ENCODE measurements at places on chromosomes 1 and 21.

- no peak for DNase-seq
Observed at GRCh38 chr21:38148046-38148445, 108.7 kb upstream of the KCNJ15 start.

GRCh38 chr1:3331564-3331963, 122.9 kb upstream of the ARHGEF16 start:
- no peak for DNase-seq

GRCh38 chr1:71920556-71920955, 361.8 kb downstream of the NEGR1 start:
- no peak for DNase-seq

GRCh38 chr1:174039027-174039426, 16.9 kb upstream of the RC3H1 start:
- DNase-seq: no peak

GRCh38 chr1:6269296-6269695, 8.4 kb upstream of the GPR153 start:
- no peak for DNase-seq

DNA sequence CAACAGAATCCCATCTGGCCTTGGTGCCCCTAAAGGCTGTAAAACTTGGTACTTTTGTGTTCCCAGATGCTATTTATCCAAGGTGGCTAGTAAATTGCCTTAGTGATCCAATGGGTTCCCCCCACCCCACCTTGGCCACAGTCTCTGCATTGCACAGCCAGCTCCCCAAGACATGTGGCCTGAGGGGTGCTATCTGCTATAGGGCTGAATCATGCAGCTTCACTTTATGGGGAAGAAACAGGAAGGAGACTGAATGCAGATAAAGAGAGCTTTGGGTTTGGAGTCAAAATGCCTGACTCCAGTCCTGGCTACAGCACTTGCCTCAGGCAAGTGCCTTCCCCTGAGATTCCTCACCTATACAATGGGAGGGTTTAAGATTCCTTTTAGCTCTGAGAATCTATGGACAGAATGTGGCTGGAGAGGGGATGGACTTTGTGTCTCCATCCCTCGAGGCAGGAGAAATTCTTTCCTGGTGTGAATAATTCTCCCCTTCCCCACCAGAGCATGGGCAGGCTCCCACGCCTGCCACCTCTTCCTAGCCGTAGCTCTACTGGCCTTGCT, 6.5 kb downstream of the RHEX start:
- no peak for DNase-seq

GRCh38 chr1:174110053-174110452, 49.3 kb upstream of the RABGAP1L start:
- DNase-seq: no peak

DNA sequence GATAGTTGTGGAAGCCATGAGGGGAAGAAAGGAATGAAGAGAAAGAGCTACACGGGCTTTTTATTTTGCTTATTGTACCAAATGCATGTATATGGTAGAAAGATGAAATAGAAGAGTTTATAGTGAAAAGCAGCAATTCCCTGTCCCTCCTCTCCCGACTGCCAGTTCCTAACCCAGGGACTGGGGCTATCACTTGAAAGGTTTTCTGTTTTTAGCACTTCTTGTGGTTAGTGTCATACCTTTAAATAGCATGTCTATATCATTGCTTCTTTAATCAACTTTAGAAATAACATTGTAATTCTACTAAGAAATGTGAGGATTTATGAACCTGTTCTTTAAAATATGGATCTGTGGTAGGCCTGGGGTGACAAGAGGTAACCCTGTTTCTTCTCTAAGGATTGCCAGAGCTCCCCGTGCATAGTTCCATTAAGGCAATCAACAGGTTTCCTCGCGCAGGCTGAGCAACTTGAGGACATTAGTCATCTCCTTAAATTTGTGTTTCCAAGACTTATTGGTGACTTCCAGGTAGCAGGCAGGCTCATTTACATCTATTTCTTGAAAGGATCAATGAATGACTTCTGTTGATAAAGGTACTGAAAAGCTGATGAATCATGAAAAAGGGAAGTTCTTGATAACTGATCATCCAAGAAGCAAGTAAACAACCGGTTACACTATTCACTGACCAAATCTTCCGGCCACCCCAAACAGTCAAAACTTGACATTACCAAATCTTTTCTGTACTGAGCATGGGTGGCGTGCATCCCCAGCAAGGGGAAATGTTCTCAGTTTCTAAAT, 37.8 kb upstream of the S1PR1 start:
- no peak for DNase-seq

DNA sequence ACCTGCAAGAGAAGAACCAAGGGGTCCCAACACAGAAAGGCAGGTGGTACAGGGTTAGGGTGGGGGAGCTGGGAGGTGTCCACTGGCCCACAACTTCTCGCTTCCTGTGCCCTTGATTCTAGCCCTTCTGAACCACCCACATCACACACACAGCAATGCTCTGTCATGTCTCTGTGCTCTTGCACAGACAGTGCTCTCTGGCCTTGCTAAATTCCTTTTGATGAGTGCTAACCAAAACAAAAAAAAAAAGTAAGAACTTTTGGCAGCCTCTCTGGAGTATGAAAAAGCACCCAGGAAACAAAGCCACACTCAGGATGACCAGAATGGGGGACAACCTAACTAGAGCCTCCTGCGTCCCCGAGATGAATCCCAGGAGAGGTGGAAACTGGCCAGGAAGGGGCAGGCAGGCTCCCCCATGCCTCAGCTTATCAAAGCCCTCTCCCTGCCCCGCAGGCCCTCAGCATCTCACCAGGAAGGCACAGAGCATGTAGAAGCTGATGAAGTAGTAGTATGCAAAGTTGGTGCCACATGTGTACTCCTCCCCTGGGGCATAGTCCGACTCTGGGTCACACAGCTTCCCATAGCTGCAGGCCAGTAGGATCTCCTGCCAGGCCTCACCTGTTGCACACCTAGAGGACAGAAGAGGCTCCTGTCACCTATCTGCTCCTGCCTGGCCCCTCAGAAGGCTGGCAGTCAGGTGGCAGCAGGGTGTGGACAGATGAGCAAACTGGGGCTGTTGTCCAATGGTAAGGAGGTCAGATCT, 27.2 kb upstream of the KIF21B start:
- DNase-seq: no peak

DNA sequence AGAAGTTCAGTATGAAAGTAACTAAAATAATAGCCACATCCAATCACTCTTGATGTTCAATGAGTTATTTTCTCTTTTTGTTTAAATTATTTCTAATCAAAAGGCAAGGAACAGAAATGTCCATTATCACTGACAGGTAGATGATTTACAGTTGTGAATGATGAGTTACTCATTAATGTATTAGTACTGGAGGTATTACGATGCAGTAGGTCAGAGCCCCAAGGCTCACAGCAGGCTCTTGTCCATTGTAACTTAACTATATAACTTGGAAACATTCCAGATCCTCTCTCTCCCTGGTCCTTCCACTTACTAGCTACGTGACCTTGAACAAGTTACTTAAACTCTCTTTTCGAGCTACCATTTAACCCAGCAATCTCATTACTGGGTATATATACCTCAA, 39.5 kb downstream of the CRB1 start:
- no peak for DNase-seq

DNA sequence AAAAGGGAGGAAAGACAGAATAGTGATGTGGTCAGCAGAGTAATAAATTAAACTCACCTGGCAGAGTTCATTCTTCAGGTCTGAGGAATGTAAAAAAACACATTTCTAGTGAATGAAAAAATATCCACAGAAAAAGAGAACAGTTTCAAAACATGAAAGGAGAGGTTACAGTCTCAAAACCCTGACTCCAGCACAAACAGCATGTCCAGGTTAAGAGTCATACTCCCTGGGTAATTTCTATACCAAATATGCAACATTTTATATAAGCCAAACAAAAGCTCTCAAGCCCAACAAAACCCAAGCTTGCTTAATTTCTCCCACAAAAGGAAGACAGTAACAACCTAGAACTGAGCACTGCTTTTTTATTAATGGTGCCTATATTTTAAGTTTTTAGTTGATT, 173.0 kb downstream of the NTMT2 start:
- DNase-seq: no peak

- no peak for DNase-seq
Observed at GRCh38 chr1:86618358-86618757, 71.5 kb downstream of the CLCA4 start.

DNA sequence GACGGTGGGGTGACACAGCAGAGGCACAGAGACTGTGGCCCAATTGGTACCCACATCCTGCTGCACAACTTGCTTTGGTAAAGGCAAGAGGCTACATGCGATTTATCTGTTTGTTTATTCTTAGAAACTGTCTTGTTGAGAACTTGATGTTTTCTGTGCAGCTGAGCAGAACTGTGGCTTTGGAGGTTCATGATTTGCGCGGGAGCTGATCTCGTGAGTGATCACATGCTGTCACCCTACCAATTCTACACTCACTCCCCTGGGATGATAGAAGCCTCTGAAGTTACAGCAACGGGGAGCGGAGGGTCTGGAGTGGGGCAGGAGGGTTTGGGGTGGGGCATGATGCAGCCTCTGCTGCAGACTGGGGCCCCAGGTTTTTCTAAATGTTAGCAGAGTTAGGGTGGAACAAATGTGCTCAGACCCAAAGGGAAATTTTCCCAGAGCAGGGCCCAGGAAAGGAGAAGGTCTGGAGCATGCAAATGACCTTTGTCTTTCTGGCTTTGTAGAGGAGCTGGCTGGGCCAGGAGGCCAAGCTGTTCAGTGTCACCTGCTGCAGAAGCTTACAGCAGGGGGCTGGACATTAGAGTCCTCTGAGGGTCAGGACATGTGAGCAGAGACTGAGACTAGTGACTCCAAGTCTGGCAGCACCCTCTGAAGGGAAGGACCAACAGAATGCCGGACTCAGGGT, 83.6 kb downstream of the GRIK3 start:
- DNase-seq: no peak

- no peak for DNase-seq
Observed at GRCh38 chr1:71738910-71739309, 543.4 kb downstream of the NEGR1 start.

GRCh38 chr1:164796916-164797315, 237.9 kb downstream of the PBX1 start:
- no peak for DNase-seq

GRCh38 chr1:174769961-174770549, 229.7 kb upstream of the CACYBP start:
- DNase-seq: no peak

- no peak for DNase-seq
Observed at GRCh38 chr1:205263580-205264190, 35.9 kb downstream of the TMCC2 start.

- DNase-seq: no peak
Observed at GRCh38 chr21:43304621-43305335, 122.2 kb downstream of the SIK1 start.

- DNase-seq: no peak
Observed at GRCh38 chr21:42496839-42497202, 797 bp upstream of the RSPH1 start.

- DNase-seq: no peak
Observed at GRCh38 chr1:38113159-38113666, 66.6 kb upstream of the POU3F1 start.

DNA sequence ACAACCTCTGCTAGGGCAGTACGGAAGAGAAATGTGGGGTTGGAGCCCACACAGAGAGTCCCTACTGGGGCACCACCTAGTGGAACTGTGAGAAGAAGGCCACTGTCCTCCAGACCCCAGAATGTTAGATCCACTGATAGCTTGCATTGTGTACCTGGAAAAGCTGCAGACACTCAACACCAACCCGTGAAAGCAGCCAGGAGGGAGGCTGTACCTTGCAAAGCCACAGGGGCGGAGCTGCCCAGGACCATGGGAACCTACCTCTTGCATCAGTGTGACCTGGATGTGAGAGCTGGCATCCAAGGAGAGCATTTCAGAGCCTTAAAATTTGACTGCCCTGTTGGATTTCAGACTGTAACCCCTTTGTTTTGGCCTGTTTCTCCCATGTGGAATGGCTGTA, 85.5 kb downstream of the USP25 start:
- DNase-seq: no peak

DNA sequence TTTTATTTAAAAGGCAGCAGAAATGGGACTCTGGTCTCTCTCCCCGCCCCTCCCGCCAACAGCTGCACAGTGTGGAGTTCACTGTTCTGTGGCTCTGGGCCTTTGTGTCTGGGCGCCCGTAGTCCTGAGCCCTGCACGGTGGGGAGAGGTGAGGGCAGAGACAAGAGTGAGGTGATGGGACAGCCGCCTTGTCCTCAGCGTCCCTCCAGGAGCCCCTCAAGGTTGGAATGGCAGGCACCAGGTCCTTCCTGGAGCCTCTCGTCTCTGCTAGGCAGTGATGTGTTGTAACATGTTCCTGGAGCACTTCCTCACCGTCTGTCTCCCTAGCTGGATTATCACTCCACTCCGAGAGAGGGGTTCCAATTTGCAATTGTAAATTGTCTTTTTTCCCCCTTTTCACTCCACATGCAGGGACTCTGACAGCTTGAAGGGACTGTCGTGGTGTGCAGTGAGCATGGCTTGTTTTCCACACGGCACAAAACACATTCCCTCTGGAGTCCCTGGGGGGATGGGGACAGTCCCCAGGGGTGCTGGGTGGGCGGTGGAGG, 44.6 kb upstream of the C1orf174 start:
- no peak for DNase-seq

GRCh38 chr1:66932291-66932690, 7.5 kb downstream of the MIER1 start:
- no peak for DNase-seq

DNA sequence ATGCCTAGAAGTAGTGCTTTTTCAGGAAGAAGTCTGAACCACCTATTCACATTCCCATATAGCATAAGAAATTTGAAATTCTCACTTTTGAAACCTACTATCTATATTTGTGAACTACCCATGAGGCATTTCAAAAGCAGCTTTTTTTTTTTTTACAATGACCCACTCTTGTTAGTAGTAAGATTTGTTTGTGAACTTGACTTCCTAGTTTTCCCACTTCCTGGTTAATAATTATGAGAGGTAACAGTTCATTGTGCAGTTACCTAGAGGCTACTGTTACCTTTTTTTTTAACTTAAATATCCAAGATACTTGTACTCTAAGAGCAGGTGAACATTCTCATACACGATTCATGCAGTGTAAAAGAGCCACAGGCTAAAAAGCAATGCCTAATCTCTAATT, 371.7 kb upstream of the ADGRL2 start:
- DNase-seq: no peak

GRCh38 chr21:41955516-41955915, 1.7 kb upstream of the C2CD2 start:
- no peak for DNase-seq

DNA sequence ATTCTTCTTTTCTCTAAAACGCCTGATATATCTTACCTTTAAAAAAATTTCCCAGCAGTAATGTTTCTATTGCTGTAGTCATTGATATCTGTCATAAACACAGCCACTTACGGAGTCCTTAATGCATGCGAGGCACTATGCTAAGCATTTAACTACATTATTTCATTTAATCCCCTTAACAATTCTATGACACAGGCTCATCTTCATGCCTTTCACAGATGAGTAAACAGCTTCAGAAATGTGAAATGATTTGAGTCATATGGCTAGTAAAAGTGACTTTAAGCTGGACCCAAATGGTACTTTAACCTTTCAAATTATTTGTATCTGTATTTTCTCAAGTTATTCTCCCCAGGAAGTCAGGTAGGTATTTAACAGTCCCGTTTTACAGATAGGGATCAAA, 125.1 kb upstream of the FGGY start:
- no peak for DNase-seq
